SHP77 treated with DMSO at 0.1 percent for 48 hours (cell line): ENCODE measurements at places on chromosomes 11 and 22.

DNA sequence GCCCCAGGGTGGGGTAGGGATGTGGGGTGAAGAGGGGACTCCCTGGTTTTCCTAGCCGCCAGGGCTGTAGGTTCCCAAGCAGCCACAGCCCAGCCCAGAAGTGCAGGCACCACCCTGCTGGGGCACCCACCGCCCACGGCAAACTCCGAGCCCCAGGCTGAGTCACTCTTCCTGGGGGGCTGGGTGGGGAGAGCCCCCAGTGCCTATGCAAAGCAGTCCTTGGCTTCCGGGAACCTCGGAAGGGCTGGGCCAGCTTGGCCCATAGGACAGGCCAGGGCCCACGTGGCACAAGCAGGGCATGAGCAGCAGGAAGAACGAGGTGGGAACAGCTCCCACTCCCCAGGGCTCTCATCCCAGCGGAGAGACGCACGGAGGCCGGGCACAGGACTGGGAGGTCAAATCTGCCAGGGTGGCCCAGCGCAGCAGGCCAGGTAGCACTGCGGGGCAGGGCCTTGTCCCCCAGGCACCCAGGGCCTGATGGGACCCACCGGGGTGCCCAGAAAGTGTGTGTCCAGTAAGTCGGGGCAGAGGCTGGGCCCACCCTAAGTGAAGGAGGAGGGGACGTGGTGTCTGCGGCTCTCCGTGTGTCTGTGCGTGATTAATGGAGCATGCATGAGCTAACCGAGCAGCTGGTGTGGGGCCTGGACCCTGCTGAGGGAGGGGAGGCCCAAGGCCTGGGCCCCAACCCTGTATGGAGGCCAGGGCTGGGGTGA is 4.6 kb upstream of the IL17REL start:
- DNase-seq = no peak

- DNase-seq = no peak
These were observed 2.3 kb downstream of the CTSC start for GRCh38 chr11:88335284-88335683.

- no peak for DNase-seq
These were observed 201.3 kb downstream of the GRIK4 start for GRCh38 chr11:120712881-120713280.

DNA sequence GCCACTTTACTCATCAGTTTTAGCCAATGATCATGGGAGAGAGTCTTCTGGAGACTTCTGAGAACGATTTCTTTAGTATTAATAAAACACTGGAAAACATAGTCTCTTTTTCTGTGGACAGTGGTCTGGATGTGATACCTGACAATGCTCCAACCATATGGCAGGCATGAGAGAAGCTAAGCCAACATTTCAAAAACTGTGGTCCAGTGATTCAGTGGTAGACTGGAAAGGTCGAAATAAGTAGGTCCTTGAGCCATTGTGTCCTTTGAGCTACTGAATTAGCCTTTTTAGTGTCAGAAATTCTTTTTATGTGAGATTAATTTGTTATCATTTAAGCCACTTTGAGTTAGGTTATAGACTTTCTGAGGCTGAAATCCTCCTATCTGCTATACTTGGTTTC is 197.7 kb upstream of the CTSC start:
- no peak for DNase-seq

GRCh38 chr11:27963370-27963769 is 144.6 kb downstream of the KIF18A start:
- no peak for DNase-seq

- DNase-seq = no peak
These were observed 61.6 kb downstream of the TIMP3 start for GRCh38 chr22:32862936-32863661.

DNA sequence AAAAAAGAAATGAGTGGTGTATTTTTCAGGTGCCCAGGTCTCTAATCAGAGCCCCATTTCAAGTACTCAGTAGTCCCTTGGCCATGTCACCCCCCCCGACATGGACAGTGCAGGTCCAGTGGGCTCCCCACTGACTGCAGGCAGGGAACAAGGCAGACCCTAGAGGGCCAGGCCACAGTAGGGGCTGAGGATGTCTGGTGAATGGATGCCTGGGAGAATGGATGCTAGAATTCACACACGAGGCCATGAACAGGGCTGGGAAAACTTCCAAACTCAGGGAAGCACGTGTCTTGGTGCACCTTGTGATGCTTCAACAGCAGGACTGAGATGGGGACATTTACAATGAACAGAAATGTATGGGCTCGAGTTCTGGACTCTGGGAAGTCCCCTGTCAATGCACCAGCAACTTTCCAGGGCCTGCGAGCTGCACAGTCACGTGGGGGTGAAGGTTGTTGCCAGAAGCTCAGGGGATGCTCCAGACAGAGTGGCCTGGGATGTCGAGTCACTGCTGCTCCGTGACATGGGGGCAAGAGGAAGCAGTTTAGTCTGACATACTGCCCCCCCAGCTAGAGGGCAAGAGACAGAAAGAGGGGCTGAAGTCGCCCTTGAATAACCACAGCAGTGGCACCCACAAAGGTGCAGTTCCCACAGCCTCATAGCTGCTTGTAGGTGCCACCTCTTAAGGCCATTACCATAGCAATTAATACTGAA is 3.1 kb downstream of the APOBEC3G start:
- DNase-seq = no peak

- no peak for DNase-seq
These were observed 79.4 kb downstream of the PRR5L start for GRCh38 chr11:36375353-36376008.

GRCh38 chr11:115127790-115128189 is 376.4 kb downstream of the CADM1 start:
- DNase-seq = no peak
